ENCODE measurements at places on chromosomes 16 and 17.

GRCh38 chr17:69814031-69814430 is 261.0 kb upstream of the KCNJ16 start:
- DNase-seq: no peak

GRCh38 chr17:20278805-20279204 is 188.5 kb downstream of the LGALS9B start:
- no peak for DNase-seq

DNA sequence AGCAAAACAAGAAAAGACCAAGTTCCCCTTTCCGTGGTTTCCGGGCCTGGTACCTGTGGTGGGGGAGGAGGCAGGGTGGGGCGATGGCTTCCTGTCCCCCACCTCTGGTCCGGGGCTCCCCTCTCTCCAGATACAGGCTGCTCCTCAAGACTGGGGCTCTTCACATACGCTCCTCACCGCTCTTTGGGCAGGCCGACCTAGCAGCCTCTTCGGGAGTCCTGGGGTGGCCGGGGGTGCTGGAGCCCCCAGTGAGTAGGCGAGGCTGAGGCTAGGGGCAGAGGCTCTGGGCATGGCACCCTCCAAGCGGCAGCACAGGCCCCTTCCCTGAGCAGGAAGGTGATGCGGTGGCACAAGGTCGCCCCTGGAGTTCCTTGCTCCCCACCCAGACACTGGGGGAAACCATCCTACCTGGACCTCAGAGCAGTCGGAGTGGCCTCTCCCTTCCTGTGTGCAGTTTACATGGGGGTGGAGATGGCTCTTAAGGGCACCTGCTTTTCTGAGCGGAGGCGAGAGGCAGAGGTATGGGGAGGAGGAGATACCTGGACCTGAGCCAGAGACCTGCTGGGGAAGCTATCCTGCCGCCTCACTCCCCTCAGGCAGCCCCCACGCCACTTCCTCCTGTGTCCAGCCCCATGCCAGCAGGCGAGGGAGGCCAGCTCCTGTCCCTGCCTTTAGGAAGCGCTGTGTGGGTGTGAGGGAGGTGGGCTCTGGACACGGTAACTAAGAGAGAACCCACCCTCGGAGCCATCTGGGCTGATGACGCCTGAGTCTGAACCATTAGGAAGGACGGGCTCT is 891 bp downstream of the CORO1A start:
- DNase-seq: peak; percentile 71

GRCh38 chr17:40111221-40112128 is 10.3 kb upstream of the MSL1 start:
- DNase-seq: peak; percentile 54

GRCh38 chr16:30721606-30722005 is 22.6 kb downstream of the SRCAP start:
- DNase-seq: no peak

DNA sequence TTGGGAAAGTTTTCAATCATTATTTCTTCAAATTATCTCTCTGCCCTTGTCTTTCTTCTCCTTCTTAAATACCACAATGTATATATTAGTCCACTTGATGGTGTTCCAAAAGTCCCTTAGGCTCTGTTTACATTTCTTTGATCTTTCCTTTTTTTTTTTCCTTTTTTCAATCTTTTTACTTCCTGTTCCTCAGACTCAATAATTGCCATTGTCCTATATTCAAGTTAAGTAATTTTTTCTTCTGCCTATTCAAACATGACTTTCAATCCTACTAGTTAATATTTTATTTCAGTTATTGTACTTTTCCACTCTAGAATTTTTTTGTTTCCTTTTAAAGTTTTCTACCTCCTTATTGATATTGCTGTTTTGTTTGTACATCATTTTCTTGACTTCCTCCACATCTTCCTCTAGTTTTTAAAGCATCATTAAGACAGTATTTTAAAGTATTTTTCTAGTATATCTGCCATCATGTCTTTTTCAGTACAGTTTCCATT is 15.8 kb upstream of the UQCRC2 start:
- no peak for DNase-seq

- no peak for DNase-seq
Measured at GRCh38 chr17:970364-970763, 9.2 kb downstream of the NXN start.

GRCh38 chr17:71975331-71975801 is 145.5 kb upstream of the SOX9 start:
- no peak for DNase-seq

- no peak for DNase-seq
Measured at GRCh38 chr17:57048096-57048495, 37.0 kb upstream of the AKAP1 start.

GRCh38 chr16:7839568-7839967 is 506.9 kb downstream of the RBFOX1 start:
- DNase-seq: no peak

DNA sequence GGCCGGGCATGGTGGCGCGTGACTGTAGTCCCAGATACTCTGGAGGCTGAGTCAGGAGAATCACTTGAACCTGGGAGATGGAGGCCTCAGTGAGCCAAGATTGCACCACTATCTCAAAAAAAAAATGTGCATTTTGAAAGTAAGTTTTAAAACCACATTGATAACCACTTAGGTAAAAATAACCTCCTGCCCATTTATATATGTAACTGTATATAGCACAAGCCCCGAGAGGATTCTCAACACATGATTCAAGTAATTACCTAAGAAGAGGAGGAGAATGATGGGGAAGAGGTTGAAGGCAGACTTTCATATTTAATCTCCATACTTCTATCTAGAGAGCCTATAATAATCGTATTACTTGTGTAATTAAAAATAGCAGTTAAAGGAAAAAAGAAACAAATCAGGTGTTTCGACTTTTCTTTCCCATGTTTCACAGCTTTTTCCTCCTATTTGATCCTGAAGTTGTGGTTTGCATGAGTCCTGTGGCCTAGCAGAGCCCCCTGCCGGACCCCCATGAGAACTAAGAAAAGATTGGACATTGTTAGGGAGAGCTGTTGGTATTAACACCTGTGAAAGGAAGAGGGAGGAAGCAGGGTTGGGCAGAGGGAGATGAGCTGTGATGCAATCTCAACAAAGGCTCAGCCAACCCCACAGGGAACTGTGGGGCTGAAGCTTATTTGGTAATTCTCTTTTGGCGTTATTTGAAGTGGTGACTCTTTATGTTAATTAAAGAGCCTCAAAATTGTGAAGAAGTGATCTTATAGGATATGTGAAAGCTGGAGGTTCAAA is 22.1 kb downstream of the PMFBP1 start:
- no peak for DNase-seq

DNA sequence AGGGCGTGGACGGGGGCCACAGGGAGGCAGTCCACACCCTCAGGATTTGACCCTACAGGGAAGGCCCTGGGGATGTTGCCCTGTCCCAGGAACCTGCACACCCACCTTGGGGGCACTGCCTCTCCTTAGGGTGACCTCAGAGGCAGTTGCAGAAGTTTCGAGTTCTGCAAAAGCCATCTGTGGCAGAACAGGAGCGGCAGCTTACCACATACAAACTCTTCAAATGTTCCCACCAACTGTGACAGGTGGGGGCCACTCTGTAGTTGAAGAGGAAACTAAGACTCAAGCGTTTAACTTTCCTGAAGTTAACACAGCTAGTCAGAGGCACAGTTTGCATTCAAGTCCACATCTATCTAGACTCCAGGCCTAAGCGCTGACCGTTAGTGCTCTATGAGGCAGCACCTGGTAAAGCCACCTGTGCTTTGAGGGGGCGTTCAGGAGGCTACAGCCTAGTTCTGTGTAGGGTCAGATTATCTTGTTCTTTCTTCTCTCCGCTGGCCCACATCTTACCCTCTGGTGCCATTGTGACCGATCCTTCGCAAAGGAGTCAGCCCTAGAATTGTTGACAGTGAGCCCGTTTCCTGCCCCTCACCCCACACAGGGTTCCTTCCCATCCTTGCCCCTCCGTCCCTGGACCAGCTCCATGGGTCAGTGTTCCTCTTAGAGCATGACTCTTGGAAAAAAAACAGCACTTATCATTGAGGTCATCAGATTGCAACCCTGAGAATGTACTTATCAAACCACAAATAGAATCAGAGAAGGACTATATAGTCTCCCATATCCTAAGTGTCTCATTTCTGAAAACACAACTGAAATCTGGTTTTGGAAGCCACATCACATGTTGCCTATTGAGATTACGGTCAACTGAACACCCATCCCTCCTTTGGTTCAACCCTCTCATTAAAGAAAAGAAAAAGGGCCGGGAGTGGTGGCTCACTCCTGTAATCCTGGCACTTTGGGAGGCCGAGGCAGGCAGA is 45.4 kb downstream of the CDH1 start:
- DNase-seq: no peak

DNA sequence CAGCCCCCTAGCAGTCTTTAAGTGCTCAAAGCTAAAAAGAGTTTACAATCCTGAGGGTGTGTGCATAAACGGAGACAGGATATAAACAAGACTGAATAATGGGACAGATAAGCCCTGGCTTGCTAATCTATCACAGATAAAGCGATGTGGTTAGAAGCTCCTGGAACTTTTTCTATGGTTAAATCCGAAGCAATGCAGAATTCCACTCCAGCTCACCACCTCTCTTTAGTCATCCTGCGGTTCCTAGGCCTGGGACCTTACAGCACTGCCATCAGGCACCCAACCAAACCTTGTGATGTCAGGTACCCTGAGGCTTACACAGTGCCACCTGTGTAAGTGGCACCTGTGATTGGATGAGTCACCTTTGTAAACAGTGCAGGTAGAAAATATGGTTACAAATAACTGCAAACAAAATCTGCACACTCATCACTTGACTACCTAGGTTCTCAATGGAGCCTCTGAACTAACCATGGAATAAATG is 31.5 kb upstream of the B4GALNT2 start:
- DNase-seq: no peak

DNA sequence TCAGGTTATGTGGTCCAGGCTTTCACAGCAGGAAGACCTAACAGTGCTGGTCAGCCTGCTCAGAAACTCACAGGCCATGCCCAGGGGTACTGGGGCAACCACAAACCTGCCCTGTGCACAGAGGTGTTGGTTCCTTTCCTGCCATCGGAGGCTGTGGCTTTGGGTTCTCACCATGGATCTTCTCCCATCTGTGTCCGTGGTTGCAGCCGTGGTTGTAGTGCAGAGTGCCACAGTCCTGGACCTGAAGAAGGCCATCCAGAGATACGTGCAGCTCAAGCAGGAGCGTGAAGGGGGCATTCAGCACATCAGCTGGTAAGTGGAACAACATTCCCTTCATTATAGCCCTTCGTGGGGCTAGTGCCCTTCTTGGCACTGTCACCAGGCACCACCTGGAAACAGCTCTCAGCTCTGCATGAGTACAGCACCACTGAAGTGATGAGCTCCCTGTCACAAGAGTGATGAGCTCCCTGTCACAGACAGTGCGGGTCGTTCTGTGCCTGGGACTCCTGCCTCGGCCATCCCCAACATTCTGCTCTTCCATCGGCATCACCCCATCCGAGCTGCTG is 2.0 kb downstream of the SNRNP25 start:
- no peak for DNase-seq

DNA sequence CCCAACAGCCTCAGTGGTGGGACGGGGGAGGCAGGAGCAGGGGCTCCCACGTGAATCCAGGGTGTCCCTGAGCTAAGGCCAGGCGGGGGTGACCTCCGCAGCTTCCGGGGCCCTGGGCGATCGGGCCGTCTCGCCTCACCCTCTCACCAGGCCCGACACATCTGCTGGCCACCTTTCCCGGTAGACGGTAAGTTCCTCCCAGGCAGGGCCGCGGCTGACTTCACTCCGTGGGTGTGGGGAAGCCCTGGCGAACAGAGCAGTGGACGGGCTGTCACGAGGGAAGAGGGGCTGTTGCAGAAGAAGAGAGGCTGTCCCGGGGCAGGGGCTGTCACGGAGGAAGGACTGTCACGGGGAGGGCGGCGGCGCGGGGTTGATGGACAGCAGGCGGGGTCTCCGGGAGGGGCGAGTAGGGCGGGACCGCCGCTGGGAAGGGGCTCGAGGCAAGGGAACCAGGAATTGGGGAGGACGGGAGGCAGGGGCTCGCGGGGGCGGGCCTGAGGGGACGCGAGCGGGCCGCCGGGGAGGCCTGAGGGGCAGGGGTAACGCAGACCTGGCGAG is 498 bp downstream of the PKMYT1 start:
- no peak for DNase-seq

- DNase-seq: no peak
Measured at GRCh38 chr16:19923396-19923795, 38.7 kb upstream of the GPRC5B start.

GRCh38 chr17:29742210-29742513 is 119.5 kb upstream of the CORO6 start:
- no peak for DNase-seq

- no peak for DNase-seq
Measured at GRCh38 chr17:76121932-76122430, 18.4 kb upstream of the EXOC7 start.

GRCh38 chr17:77966476-77966875 is 8.0 kb downstream of the TNRC6C start:
- no peak for DNase-seq

All from activated T-helper 1 cell treated with anti-CD3 and anti-CD28 coated beads, Interleukin-2, amount 50 U/mL, for 16 hours (primary cell).